ENCODE measurements at places on chromosomes 3 and 15.

- DNase-seq = no peak
These were observed 22.6 kb downstream of the WHAMM start for GRCh38 chr15:82831894-82832600.

DNA sequence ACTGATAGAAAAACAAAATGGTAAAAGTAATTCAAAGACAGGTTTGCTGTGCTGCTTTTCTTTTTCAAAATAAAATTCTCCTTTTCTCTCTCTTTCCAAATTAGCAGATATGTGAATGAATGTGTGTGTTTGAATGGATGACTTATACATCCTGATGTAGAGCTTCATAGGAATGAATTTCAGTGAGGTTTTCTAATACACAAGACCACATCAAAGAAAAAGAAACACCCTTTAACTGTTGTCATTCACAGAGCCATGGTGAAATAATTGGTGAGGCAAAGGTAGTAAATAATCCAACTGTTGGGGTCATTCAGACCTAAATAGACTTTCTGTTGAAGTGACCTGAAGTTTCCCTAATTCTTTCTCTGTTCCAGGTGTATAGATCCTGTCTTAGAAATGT, 139.1 kb upstream of the ZPLD1 start:
- no peak for DNase-seq

- DNase-seq = no peak
These were observed 739.4 kb downstream of the MCTP2 start for GRCh38 chr15:94970802-94971201.

- no peak for DNase-seq
These were observed 48.7 kb upstream of the WDR72 start for GRCh38 chr15:53808058-53808706.

GRCh38 chr3:52310861-52311575, 5.1 kb upstream of the DNAH1 start:
- DNase-seq = no peak

DNA sequence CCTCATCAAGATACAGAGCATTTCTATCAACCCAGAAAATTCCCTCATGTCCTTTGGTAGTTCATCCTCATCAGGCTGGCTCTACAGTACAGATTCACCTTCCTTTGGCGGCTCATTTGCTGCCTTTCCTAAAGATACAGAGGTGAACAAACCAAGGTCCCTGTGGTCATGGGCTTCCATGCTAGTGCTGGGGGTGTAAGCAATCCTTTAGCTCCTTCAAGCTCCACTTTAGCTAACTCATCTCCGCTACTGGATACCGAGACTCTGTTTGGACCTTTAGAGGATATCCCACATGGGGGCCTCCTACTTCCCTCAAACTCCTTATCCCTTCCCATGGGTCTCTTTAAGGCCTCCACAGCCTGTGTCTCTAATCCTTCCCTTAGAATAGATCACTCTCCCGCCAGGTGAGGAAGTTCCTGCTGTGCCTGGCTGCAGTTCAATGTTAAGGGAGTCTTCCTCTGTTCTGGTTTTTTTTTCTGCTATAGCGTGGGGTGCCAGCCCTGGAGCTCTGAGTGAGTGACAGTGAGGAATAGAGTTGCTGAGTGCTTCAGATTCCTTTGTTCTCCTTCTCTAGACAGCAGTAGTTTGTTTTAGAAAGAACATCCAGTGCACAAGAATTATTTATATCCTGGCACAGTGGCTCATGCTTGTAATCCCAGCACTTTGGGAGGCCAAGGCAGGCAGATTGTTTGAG, 30.7 kb downstream of the CLEC3B start:
- DNase-seq = no peak

- DNase-seq = no peak
These were observed 313.4 kb upstream of the STT3B start for GRCh38 chr3:31219131-31219843.

GRCh38 chr15:91966194-91966552, 112.7 kb downstream of the SLCO3A1 start:
- DNase-seq = no peak

GRCh38 chr15:47678040-47678439, 39.3 kb upstream of the SEMA6D start:
- no peak for DNase-seq

- peak; percentile 21 for DNase-seq
These were observed 7.1 kb downstream of the LRRK1 start for GRCh38 chr15:100926258-100926657.

GRCh38 chr3:157176934-157177333, 17.0 kb upstream of the CCNL1 start:
- DNase-seq = no peak

DNA sequence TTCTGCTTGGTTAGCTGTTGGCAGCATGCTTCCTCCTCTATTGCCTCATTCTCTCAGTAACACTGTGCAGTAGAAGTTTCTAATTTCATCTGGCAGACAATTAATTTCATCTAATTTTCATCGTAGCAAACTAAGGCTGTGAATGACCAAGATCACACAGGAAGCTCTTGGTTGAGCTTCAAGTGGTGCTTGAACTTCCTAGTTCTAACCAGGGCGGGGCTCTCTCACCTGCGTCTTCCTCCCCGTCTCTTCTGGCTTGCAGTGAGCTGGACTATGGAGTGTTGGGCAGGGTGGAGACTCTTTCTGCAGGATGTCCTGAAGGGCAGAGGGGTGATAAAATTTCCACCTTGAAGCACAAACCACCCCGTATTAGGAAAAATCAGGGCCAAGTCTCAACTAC, 2.0 kb upstream of the IL16 start:
- no peak for DNase-seq
